WTC11 (cell line): ENCODE measurements at places on chromosomes 12 and 14. TPM values are rescaled to one million over a fixed set of nuclear protein-coding genes. Genes with fewer than 3 reads are reported as not detected.

- peaks cover 16% of the 10 kb centered on the region for H3K4me1 ChIP-seq
- no peaks in the 10 kb centered on the region; the same call in 1 of the 2 replicates for H3K36me3 ChIP-seq
- H3K27ac ChIP-seq, result no peak overlapping the region
- H3K27me3 ChIP-seq, result no peaks in the 10 kb centered on the region
Measured at GRCh38 chr12:111103583-111103982, 183.2 kb upstream of the MYL2 start.

PDZRN4 gene
- 0.09 TPM in 1 of 3 replicates, not detected in the others for total RNA-seq

DNA sequence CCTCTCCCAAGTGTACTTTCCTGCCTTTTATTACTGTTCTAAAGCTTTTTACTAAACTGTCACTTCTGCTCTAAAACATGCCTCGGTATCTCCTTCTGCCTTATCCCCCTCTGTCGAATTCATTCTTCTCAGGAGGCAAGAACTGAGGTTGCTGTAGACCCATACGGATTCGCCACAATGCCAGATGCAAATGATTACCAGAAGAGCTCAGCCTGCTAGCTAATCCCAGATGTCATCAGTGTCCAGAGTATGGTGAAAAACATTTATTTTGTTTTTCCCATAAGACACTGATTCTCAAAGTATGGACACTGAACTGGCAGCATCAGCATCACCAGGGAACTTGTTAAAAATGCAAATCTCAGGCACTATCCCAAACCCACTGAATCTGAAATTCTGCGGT lies 359.3 kb downstream of the TMTC2 start:
- no peaks in the 10 kb centered on the region for H3K27me3 ChIP-seq
- no peaks in the 10 kb centered on the region; the same call in 1 of the 2 replicates for H3K36me3 ChIP-seq

GRCh38 chr14:38790916-38791315 lies 312.1 kb downstream of the SEC23A start:
- DNase-seq, result no peak
- no peak overlapping the region for H3K4me3 ChIP-seq
- H3K4me1 ChIP-seq, result peaks cover 24% of the 10 kb centered on the region
- H3K27ac ChIP-seq, result peak overlapping the region; percentile 28; the same call in 1 of the 2 replicates
- H3K27me3 ChIP-seq, result no peaks in the 10 kb centered on the region

SRRM4 gene
- 0.78 to 0.96 TPM (median 0.96 TPM) in 3 replicates for total RNA-seq

ACOT6 gene
- total RNA-seq, result 0.13 to 0.37 TPM in 2 of 3 replicates, not detected in the other

- H3K27me3 ChIP-seq, result no peaks in the 10 kb centered on the region
- peaks cover 7% of the 10 kb centered on the region; the same call in 1 of the 2 replicates for H3K4me1 ChIP-seq
- H3K4me3 ChIP-seq, result no peak overlapping the region
- H3K27ac ChIP-seq, result no peak overlapping the region
- DNase-seq, result no peak
Measured at GRCh38 chr14:36981832-36982529, 190.4 kb downstream of the SLC25A21 start.

DNA sequence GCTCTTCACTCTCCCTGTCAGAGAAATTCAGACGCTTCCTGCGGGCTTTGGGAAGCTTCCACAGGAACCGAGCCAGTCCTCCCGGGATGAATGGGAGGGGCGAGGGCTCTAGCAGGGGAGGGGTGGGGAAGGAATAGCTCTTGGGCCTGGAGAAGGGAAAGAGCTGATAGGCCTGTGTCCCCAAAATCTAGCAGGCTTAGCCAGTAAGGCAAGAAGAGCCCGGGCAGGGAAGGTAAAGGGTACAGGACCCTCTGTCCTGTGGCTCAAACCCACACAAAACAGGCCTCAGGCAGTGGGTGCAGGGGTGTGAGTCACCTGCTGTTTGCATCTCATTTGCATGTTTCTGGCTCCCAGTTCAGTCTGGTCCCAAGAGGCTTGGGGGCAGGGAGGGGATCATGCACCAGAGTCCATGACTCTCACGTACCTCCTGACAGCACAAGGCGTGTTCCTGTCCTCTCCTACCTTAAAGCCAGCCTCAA lies 8.7 kb upstream of the SMUG1 start:
- H3K4me3 ChIP-seq, result no peak overlapping the region
- no peaks in the 10 kb centered on the region for H3K36me3 ChIP-seq
- H3K27me3 ChIP-seq, result peaks cover 97% of the 10 kb centered on the region
- no peak overlapping the region for H3K27ac ChIP-seq
- H3K4me1 ChIP-seq, result peaks cover 22% of the 10 kb centered on the region

IFNG-AS1 gene
- total RNA-seq, result not detected in 3 replicates
